ENCODE measurements at places on chromosomes 7 and 10. TPM values are rescaled to one million over a fixed set of nuclear protein-coding genes. Genes with fewer than 3 reads are reported as not detected.
A peak's percentile ranks its signal among the peaks of the same experiment; 100 is the strongest.

The CYP3A4 gene
- total RNA-seq: not detected

The KLF14 gene
- not detected for total RNA-seq

The PON1 gene
- total RNA-seq: not detected

The ACTL6B gene
- total RNA-seq: not detected

The ABCB4 gene
- not detected for total RNA-seq

- H3K27me3 ChIP-seq: no peaks in the 10 kb centered on the region
- H3K4me3 ChIP-seq: no peak overlapping the region
- no peaks in the 10 kb centered on the region for H3K36me3 ChIP-seq
- no peak for DNase-seq
- H3K27ac ChIP-seq: no peak overlapping the region
Measured at GRCh38 chr7:122217125-122217524, 73.1 kb upstream of the AASS start.

GRCh38 chr10:44539178-44539577 is 154.3 kb upstream of the CXCL12 start:
- no peak overlapping the region for H3K27ac ChIP-seq
- no peak overlapping the region for H3K4me3 ChIP-seq
- no peaks in the 10 kb centered on the region for H3K4me1 ChIP-seq
- H3K36me3 ChIP-seq: no peaks in the 10 kb centered on the region
- no peak for DNase-seq

DNA sequence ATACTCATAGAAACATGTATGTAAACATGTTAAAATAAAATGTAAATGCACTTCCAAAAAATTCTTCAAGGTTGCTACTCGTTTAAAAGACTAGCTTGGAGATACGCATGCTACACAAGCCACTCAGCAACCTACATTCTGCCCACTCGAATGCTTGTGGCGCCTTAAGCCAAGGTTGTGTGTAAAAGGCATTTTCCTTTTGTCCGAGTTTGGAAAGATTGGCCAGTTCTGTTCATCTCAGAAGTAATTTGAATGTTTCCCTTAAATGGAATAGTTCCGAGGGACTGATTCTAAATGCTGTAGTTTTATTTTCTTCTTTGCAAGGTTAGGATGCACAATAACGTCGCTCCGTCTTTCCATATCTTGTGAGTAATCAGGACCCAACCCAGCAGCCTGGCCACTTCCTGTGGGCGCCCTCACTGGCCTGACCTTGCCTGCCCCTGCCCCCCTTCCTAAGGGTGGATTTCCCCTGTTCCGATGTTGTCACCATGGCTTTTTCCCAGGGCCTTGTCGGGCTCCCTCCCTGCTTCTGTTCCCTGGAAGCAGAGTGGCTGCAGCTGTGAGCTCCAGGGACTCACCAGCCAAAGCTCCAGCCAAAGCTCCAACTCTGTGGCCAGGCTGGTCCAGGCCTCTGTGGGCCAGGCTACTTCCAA is 70.6 kb downstream of the PTPRE start:
- peak; percentile 46 for DNase-seq
- H3K27me3 ChIP-seq: peaks cover 21% of the 10 kb centered on the region
- H3K27ac ChIP-seq: no peak overlapping the region

DNA sequence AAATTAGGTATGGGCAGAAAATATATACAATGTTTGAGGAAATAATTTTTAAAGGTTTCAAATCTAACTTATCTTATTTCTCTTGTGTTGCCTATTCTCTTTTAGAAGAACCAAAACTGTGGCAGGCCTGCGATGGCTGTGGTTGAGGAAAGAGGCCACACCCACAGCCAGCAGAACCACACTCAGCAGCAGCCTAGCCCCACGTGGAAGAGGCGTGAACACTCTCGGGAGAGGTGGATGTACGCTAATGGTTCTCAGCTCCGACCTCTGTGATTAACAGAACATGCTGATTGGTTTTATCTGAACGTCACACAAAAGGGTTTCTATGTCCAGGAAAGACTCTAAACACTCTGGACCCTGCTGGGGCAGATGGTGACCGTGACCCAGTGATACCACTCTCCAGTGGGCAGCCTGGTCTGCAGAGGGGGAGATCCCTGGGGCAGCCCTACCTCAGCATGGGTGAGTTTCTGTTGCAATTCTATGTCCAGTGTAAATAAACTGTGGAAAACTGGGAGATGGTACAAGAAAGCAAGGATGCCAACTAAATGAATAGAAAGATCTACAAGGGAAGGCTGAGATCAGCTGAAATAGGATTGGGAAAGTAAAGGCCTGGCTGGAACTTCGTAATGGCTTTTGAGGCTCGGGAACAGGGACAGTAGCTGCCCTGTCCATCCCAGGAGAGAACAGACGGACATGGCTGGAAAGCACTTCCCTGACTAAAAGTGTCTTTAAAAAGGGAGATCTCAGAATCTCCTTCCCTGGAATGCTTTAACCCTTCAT is 26.6 kb downstream of the DIP2C start:
- no peaks in the 10 kb centered on the region for H3K36me3 ChIP-seq
- DNase-seq: no peak
- peaks cover 4% of the 10 kb centered on the region for H3K27me3 ChIP-seq
- no peak overlapping the region for H3K27ac ChIP-seq

- H3K4me1 ChIP-seq: peaks cover 37% of the 10 kb centered on the region
Measured at GRCh38 chr10:5564537-5565204, 39.9 kb downstream of the CALML3 start.

DNA sequence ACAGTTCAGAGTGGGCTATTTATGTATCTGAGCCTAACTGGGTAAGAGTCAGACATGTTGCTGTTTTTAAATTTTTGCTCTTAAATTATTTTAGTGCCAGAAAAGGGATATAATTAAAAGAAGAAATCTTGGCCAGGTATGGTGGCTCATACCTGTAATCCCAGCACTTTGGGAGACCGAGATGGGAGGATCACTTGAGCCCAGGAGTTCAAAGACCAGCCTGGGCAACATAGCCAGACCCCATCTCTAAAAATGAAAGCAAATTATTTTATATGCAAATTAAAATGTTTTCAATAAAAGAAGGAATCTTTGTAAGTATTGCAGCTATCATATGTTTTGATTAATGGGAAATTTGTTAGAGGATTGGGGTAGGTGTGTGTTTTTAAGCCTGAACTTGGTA is 39.3 kb downstream of the BNIP3 start:
- H3K27me3 ChIP-seq: no peaks in the 10 kb centered on the region
- DNase-seq: no peak
- H3K4me3 ChIP-seq: no peak overlapping the region

DNA sequence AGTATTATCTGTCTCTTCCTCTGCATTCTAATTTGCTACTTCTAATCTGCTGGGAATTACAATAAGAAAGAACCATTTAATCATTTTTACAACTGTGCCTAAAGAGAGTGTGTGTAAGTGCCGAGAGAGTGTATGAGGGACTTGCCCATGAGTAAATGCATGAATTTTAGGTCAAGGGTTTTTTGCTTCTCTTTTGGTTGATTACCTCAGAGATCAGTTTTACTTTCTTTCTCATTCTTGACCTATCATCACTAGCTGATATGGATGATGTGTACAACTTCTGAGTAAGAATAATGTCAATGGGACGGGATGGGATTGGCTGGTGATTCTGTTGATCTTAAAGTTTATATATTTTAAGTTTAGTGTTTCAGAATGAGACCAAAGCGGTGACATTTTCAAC is 47.8 kb downstream of the IKZF1 start:
- DNase-seq: no peak
- peak overlapping the region; percentile 92 for H3K27ac ChIP-seq
- H3K36me3 ChIP-seq: peaks cover 85% of the 10 kb centered on the region
- H3K4me1 ChIP-seq: peaks cover 96% of the 10 kb centered on the region
- no peaks in the 10 kb centered on the region for H3K27me3 ChIP-seq
- H3K4me3 ChIP-seq: peak overlapping the region; percentile 54

- H3K4me1 ChIP-seq: no peaks in the 10 kb centered on the region
- DNase-seq: no peak
- no peaks in the 10 kb centered on the region for H3K36me3 ChIP-seq
- H3K4me3 ChIP-seq: no peak overlapping the region
Measured at GRCh38 chr7:15609287-15609686, 47.5 kb upstream of the AGMO start.

DNA sequence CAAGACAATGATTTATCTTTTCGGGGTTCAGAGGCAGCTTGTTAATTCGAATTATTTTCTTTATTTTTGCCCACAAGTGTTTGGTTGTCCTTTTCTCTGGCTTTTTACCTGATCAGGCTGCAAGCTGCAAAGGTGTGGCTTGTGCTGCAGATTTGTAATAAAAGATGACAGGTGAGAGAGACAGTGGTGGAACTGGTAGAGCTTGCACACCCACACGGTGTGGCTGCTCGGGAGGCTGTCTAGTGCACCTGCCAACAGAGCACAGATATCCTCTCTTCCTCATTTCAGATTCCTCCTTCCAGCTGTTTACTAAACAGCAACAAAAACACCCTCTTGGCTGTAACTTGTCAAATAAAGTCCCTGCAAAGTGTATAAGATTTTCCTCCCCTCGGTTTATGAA is 9.2 kb downstream of the GJD4 start:
- peaks cover 24% of the 10 kb centered on the region for H3K27me3 ChIP-seq
- DNase-seq: no peak
- H3K36me3 ChIP-seq: no peaks in the 10 kb centered on the region
- no peaks in the 10 kb centered on the region for H3K4me1 ChIP-seq
- no peak overlapping the region for H3K4me3 ChIP-seq

GRCh38 chr10:95425592-95426465 is 135.0 kb upstream of the PDLIM1 start:
- no peaks in the 10 kb centered on the region for H3K36me3 ChIP-seq
- H3K4me3 ChIP-seq: no peak overlapping the region
- peaks cover 2% of the 10 kb centered on the region for H3K27me3 ChIP-seq
- H3K4me1 ChIP-seq: no peaks in the 10 kb centered on the region
- no peak overlapping the region for H3K27ac ChIP-seq

- H3K27me3 ChIP-seq: no peaks in the 10 kb centered on the region
- no peak overlapping the region for H3K27ac ChIP-seq
- no peak overlapping the region for H3K4me3 ChIP-seq
- no peak for DNase-seq
- H3K36me3 ChIP-seq: no peaks in the 10 kb centered on the region
- H3K4me1 ChIP-seq: no peaks in the 10 kb centered on the region
Measured at GRCh38 chr7:8511855-8512254, 78.4 kb downstream of the NXPH1 start.

- DNase-seq: no peak
- peaks cover 10% of the 10 kb centered on the region for H3K4me1 ChIP-seq
- H3K4me3 ChIP-seq: no peak overlapping the region
- no peaks in the 10 kb centered on the region for H3K27me3 ChIP-seq
- no peak overlapping the region for H3K27ac ChIP-seq
Measured at GRCh38 chr10:70892631-70893030, 4.3 kb upstream of the PCBD1 start.

DNA sequence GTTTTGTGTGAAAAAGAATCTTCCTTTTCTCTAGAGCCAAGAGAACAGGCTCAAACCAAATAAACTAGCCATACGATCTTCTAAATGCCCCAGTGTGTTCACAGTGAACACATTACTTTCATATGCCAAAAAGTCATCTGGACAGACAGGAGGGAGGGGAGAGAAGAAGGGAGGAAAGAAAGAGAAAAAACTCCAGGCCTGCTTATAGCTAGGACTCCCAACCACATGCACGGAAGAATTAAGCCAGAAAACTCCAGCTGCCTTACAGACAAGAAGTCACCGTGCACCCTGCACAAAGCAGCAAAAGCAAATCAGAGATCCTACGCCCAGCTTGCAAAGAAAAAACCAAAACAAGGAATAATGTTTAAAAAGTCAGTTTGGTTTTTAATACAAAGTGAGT is 34.3 kb downstream of the SNX8 start:
- peaks cover 5% of the 10 kb centered on the region for H3K36me3 ChIP-seq
- no peak overlapping the region for H3K4me3 ChIP-seq
- H3K27me3 ChIP-seq: no peaks in the 10 kb centered on the region

DNA sequence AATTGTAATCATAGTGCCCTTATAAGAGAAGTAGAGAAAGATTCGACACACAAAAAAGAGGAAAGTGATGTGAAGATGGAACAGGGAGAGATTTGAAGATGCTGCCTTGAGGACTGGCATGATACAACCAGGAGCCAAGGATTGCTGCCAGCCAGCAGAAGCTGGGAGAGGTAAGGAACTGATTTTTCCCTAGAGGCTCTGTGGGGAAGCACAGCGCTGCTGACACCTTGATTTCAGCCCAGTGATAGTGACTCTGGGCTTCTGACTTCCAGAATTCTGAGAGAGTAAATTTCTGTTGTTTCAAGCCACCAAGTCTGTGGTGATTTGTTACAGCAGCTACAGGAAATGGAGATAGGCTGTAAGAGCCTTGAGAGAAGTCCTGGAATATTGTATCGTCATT is 98.2 kb downstream of the RAB11FIP2 start:
- H3K27me3 ChIP-seq: peaks cover 7% of the 10 kb centered on the region
- DNase-seq: no peak

GRCh38 chr7:100441641-100442535 is 5.6 kb upstream of the PPP1R35 start:
- no peaks in the 10 kb centered on the region for H3K27me3 ChIP-seq
- DNase-seq: no peak
- no peak overlapping the region for H3K4me3 ChIP-seq
- peaks cover 30% of the 10 kb centered on the region for H3K4me1 ChIP-seq
- H3K36me3 ChIP-seq: no peaks in the 10 kb centered on the region

GRCh38 chr7:105376908-105377533 is 11.7 kb downstream of the SRPK2 start:
- no peak for DNase-seq
- H3K27ac ChIP-seq: no peak overlapping the region
- peaks cover 3% of the 10 kb centered on the region for H3K36me3 ChIP-seq
- H3K27me3 ChIP-seq: no peaks in the 10 kb centered on the region
- no peak overlapping the region for H3K4me3 ChIP-seq
- H3K4me1 ChIP-seq: peaks cover 7% of the 10 kb centered on the region

- H3K36me3 ChIP-seq: no peaks in the 10 kb centered on the region
- H3K27me3 ChIP-seq: peaks cover 3% of the 10 kb centered on the region
Measured at GRCh38 chr7:148967032-148967372, 61.3 kb downstream of the PDIA4 start.
